ENCODE measurements at places on chromosomes 1 and 21.
A peak's percentile ranks its signal among the peaks of the same experiment; 100 is the strongest.

DNA sequence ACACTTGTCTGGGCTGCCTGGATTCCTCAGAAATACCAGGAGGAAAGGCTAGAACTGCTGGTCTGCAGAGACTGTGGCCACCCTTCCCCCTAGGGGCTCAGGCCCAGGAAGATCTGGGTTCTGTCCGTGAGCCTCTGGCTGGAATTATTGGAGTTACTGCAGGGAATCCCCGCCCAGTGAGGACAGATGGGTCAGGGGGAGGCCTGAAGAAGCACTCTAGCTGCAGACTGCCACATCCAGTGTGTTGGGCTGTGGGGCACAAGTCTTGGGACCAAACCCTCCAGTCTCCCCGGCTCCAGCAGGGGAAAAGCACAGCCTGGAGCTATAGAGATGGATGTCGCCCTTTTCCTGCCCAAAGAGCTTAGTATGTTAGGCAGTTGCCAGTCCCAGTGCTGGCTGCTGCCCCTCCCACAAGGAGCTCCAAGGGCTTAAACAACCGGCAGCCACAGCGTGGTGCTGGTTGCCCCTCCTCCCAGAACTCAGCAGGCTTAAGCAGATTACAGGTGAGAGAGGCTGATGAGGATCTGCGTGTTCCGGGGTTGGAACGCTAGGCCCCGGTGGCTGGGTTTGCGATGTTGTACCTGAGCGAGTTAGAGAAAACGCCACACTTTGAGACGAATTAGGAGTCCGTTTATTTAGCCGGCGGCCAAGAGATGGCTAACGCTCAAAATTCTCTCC lies 255.5 kb upstream of the LRRC7 start:
- DNase-seq = no peak

GRCh38 chr21:46414965-46415275 lies 43.8 kb upstream of the DIP2A start:
- DNase-seq = no peak

- no peak for DNase-seq
Measured at GRCh38 chr1:146021622-146022402, at the start of gene HJV. Gene HJV, minus strand, starts transcription at chr1:146021735. Its CDS starts 1,504 bp downstream, at chr1:146020231.

DNA sequence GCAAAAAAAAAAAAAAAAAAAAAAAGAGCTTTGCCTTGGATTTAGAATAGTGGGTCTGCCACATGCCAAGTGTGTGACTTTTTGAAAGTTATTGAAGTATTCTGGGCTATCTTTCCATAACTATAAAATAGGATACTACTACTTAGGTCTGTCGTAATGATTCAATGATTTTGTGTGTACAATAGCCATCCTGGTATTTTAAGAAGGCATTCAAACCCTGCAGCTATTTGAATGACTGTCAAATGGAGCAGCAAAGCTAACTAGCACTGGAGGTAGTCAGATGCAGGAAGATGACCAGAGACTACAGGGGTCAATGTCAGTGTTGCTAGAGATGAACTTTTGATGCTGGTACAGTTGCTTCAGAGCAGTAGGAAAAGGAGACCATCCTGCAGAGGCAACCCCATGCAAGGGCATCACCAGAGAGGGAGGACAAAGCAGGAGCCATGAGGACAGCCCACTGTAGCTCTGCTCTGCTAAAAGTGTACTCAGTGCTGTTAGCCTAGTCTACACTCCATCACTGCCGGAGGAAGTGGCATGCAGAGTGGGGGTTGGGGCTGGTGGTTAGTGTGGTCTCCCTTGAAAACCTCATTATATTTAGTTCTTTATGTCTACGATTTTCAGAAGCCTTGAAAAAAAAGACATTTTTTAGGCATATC lies 29.0 kb downstream of the DUSP10 start:
- no peak for DNase-seq

DNA sequence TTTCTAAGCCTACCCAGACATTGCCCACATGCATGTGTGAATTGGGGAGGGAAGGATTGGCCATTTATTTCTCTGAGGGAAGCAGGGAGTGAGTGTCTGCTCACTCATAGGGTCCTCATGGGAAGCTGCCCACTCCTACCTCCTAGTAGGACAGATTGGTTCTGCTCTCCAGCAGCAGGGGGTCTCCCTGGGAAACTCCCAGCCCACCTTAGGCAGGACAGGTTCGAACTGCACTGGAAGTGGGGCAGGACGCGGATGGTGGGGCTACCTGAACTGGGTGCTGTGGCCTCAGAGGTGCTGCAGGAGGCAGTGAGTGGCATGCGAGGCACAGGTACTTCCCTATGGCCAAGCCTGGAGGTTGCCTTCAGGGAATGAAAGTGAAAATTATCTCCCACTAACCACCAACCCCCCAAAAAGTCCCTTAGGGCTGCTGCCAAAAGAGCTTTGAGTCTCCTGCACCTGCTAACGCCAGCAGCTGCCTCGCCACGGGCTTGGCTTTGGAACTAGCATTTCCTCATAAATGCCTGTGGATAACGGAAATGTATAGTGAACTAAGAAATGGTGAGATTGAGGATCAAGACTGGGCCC lies 157.0 kb upstream of the COA6 start:
- no peak for DNase-seq

- no peak for DNase-seq
Measured at GRCh38 chr1:174225499-174226204, 66.3 kb downstream of the RABGAP1L start.

DNA sequence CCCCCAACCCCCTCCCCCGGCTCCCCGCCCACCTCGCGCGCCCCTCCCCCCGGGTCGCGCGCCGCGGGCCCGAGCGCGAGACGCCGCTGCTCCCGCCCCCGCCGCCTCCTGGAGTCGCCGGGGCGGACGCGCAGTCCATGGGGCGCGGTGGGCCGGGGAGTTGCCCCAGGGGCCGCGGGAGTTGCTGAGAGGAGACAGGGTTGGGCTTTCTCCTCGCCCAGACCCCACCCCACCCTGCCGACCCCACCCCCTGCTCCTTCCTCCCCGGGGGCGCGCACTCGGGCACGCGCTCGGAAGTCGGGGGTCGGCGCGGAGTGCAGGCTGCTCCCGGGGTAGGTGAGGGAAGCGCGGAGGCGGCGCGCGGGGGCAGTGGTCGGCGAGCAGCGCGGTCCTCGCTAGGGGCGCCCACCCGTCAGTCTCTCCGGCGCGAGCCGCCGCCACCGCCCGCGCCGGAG lies at the start of gene LAMC1:
Gene LAMC1 (plus strand): TSS at position 275 of the 455 bp plus-strand sequence. CDS start 297 bp downstream, outside the sequence.
- DNase-seq = peak; percentile 88

DNA sequence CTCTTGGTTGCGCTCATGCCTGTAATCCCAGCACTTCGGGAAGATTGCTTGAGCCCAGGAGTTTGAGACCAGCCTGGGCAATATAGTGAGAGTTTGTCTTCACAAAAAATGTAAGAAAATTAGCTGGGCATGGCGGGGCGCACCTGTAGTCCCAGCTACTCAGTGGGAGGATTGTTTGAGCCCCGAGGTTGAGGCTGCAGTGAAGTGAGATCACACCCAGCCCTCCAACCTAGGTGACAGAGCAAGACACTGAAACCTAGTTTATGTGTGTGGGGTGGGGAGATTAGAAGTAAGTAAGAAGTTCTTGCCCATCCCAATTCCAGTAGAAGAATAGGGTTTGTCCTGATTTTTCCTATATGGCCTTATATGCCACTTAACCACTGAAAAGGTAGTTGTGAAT lies 2.0 kb downstream of the RPL5 start:
- no peak for DNase-seq

GRCh38 chr1:84236256-84236655 lies 65.3 kb upstream of the SAMD13 start:
- DNase-seq = no peak

GRCh38 chr1:4743978-4744750 lies 89.8 kb downstream of the AJAP1 start:
- DNase-seq = no peak

GRCh38 chr1:32316903-32317277 lies 19.1 kb downstream of the MARCKSL1 start:
- no peak for DNase-seq

DNA sequence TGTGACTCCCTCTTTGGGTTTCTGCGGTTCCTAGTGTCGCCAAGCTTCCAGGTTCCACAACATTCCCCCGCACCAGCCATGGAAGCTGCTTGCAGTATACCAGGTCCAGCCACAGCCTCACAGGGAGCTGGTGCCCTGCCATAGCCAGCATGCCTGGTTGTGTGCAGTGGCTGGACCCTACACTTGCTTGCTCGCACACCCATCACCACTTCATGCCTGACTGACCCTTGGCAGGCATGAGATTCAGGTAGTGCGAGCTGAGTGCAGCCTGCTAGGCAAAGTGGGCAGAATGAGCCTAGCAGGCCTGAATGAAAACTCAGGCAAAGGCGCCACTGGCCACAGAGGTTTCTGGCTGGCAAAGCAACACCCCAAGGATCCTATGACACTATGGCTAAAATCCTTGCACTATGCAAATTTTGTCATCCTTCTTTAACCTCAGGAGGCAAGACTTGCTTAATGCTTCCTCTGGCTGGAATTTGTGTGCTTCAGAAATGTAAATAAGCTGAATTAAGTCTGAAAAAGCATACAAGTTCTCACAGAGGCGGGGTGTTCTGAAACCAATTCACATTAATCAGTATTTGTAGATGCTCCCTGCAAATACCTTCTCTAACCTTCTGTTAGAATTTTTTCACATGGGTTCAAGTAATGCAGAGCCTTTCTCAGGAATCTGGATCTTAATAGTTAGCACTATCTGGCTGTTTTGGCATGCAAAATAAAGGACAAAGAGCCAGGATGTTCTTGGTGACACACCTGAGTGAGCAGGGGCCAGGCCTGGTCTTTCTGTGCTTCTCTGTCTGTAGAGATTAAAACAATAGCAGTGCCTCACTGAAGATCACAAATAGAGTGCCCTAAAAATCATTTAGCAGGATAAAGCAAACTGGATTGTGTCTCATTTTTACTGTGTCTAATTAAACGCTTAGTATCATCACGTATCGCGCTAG lies 256.9 kb downstream of the GPATCH2 start:
- no peak for DNase-seq

GRCh38 chr1:36882536-36883285 lies 151.6 kb downstream of the GRIK3 start:
- DNase-seq = no peak

DNA sequence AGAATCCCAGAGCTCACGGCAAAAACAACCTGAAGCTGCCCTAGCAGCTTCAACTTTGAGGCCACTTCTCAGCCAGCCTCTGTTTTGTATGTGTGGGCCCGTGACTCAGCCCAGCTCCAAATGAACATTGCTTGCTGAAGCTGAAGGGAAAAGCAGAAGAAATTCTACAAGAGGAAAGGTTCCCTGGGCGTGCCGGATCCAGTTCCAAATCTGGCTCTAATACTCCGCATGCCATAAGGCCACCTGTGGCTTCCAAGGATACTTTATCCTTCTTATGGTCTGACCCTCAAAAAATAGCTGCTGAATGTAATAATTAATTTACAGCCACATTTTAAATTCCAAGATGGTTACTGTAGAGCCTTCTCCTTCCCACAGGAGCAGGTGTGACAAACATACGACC lies 24.3 kb downstream of the TSPAN2 start:
- no peak for DNase-seq

DNA sequence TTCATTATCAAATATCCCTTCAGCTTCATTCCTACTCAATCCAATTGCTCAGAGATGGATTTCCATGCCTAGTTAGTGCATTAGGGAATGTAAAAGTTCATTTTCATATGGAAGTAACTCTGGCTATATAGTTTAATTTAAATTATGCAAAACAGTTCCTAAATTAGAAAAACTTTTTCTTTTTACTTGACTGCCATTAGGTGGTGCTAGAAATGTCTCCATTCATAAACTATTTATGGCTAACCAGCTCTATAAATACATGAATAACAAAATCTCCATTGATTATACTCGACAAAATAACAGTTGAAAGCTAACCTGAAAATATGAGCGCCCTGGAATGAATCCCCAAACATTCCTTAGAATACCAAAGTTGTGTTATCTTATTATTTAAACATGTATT lies 311.4 kb downstream of the USH2A start:
- DNase-seq = no peak

GRCh38 chr1:22350171-22350923 lies 101.3 kb upstream of the ZBTB40 start:
- DNase-seq = peak; percentile 82

DNA sequence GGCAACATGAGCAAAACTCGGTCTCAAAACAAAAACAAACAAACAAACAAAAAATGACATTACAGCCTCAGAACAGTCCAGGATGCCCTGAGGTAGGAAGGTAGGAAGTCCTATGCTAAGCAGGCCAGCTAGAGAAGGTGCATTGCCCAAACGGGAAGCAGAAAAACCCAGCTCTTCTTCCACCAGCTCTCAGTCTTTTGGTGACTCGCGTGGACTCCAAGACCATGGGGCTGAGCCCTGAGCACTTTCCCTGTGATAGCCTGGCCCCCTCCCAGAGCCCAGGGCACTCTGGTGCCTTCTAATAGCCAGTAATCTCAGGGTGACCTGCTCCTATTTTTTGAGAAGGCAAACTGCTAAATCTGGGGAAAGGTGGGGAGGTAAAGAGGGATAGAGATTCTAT lies 16.1 kb downstream of the PHLDA3 start:
- no peak for DNase-seq

DNA sequence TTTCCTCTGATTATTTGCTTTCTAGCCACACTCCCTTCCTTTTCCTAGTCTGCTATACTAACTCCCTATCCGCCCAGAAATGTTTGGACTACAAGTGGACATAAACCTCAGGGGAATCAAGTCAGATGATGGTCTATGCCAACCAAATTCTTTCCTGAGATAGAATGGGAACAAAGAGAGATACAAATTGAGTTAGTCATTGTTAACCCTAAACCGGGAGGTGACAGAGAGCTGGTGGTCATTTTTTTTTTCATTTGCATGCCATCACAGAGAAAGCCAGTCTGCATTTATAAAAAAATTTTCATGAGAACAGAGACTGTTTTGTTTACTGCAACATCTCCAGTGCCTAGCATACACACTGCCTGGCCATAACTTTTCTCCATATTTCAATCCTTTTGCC lies 35.0 kb downstream of the MYSM1 start:
- DNase-seq = no peak

DNA sequence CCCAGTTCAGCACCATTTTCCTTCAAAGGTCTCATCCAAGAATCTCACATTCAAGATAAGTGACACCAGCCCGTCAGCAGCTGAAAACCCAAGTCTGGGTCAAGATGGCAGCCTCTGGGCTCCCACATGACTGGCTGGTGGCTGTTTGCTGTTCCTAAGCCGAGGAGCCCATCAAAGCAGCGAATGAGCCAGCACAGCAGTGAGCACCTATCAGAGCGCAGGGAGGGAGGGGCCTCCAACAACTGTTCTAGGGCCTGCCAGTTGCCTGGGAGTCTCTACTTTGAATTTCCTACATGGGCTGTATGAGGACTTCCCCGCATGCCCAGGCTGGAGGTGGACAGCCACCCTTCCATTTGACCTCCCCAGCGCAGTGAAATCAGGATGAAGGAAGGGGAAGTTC lies 102.7 kb downstream of the ADARB1 start:
- DNase-seq = no peak

- DNase-seq = no peak
Measured at GRCh38 chr1:119874186-119874585, 22.1 kb downstream of the ADAM30 start.

Measured in umbilical cord (tissue), 2 donors.